AML-193 (cell line): ENCODE measurements at places on chromosomes 2 and 18.

- no peak for DNase-seq
These were observed 27.4 kb downstream of the RAPGEF4 start for GRCh38 chr2:172763079-172763478.

GRCh38 chr2:229640636-229641035 lies 73.7 kb downstream of the DNER start:
- DNase-seq = no peak

DNA sequence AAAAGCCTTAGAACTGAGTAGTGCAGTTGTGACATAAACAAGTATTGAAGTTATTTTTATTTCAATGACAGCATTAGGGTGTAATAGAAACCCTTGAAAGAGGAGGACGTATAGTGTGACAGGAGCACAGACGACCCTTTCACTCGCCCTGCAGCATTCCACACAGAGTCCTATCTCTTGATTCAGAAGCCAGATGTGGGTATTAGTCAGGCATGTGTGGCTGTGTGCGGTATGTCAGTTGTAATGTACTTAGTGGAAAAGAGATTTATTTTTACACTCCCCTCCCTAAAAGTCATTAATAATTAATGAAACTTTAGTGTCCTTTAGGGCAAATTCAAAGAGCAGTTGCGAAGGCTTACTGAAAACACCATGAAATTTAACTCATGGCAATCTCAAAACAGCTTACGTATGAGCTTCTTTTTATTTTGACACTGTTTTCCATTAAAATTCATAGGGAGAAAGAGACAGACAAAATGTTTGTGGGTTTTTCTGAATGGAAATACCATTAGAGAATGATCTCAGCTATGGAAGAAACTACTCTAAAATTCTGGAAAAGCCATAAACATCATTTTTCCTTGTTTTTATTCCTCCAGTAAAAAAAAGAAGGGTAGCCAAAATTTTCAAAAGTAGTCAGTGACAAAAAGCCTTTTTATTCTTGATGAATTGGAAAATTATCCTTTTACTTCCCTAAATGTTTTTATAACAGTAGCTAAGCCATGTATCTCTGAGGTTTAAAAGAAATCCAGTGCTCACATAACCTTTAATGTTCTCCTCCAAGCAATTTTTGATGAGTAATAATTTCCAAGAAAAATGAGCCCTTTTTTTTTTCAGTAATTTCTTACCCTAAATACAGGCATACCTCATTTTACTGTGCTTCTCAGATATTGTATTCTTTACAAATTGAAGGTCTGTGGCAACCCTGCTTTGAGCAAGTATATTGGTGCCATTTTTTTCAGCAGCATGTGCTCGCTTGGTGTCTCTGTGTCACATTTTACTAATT lies 84.0 kb upstream of the DSEL start:
- no peak for DNase-seq

DNA sequence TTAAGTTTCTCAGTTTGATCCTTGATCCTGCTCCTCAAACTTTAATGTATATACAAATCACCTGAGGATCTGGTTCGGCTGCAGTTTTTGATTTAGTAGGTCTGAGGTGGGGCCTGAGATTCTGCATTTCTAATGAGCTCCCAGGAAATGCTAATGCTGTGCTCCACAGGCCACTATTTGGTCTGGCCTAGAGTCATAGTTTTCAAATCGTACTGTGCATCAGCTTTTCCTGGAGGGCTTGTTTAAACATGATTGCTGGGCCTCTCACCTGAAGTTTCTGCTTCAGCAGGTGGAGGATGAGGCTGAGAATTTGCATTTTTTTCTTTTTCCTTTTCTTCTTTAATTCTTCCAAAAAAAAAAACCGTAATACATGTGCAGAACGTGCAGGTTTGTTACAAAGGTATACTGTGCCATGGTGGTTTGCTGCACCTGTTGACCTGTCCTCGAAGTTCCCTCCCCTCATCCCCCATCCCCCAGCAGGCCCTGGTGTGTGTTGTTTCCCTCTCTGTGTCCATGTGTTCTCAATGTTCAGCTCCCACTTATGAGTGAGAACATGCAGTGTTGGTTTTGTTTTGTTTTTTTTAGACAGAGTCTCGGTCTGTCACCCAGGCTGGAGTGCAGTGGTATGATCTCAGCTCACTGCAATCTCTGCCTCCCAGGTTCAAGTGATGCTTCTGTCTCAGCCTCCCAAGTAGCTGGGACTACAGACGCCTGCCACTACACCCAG lies 42.2 kb upstream of the CD28 start:
- DNase-seq = no peak

GRCh38 chr18:59196161-59196725 lies 23.7 kb upstream of the GRP start:
- DNase-seq = no peak

GRCh38 chr2:142687509-142687908 lies 190.0 kb upstream of the KYNU start:
- DNase-seq = no peak

DNA sequence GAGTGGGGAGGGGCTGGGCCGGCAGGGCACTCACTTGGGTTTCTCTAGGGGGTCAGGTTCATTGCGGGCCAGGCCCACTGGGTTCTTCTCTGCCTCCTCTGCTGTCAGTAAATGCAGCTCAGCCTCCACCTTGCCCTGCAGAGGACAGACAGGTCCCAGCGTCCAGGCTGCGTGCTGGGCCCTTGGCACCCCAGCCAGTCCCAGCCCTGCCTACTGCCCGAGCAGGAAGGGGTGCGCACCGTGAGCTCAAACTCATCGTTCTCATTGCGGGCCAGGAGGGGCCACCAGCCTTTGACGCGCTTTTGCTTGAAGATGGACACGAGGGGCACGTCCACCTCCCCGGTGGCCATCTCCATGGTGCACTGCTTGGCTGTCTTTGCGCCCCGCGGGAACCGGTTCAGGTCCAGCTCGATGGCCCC lies 17.3 kb downstream of the OTOF start:
- no peak for DNase-seq

DNA sequence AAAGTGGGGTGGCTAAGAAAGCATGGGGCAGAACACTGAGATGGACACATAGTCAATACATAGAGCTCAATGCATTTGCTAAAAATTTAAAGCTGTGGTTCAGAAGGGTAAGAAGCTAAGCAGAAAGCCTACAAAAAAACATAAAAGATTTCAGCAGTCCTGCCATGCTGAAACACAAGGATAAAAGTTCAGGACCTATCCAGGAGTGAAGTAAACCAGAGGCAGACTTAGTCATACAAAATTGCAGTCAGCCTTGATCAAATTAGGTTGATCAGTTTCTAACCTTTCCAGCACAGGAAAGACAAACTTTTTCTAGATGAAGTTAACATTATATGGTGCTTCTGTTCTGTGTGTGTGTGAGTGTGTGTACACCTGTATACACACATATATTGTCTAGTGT lies 120.8 kb upstream of the RBMS1 start:
- no peak for DNase-seq

DNA sequence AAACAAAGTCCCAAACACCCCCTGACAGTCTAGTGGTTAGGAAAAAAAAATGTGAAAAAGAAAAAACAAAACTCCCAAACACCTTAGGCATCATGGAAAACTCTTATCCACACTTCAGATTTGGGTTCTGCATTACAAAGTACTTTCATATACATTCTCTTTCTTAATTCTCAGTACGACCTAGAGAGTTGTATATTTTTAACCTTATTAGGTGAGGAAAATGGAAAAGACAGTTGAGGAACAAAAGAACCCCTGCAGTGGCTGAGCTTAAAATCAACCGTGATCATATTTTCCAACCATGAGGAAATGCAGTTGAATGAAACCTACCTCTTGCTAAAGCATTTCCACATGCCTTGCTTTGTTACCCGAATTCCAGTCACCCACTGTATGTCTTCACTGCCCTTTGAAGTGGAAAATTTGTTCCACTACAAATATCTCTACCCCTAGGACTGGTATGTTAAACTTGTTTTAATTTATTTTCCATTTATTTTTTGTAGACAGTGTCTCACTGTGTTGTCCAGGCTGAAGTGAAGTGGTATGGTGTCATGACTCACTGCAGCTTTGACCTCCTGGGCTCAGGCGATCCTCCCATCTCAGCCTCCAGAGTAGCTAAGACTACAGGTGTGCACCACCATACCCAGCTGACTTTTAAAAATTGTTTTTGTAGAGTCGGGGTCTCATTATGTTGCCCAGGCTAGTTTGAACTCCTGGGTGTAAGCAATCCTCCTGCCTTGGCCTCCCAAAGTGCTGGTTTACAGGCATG lies 56.9 kb upstream of the LPIN2 start:
- DNase-seq = no peak

DNA sequence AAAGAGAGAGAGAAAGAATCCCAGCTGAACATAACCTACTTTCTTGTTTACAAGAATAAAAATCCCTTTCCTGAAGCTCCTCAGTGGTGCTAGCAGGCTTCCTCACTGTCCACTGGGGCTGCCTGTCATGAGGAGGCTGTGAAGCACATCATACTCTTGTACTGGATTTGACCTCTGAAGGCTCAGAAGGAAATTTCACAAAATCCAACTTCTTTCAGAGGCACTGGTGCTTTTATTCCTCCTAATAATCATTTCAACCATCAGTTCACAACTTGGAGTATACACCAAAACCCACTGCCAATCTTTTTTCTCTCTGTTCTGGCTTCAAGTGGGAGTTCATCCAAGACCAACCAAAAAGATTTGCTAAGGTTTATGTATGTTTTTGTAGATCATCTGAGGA lies 48.5 kb downstream of the TMX3 start:
- no peak for DNase-seq

DNA sequence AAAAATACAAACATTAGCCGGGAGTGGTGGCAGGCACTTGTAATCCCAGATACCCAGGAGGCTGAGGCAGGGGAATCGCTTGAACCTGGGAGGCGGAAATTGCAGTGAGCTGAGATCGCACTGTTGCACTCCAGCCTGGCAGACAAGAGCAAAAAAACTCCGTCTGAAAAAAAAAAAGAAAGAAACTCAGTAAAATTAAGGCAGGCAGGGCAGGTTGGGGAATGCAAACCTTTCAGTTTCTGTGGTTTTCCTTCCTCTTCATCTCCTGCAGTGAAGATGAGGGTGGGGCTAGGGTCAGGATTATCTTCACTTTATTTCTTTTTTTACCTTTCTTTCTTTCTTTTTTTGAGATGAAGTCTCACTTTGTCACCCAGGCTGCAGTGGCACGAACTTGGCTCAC lies 43.2 kb upstream of the PSME4 start:
- no peak for DNase-seq

DNA sequence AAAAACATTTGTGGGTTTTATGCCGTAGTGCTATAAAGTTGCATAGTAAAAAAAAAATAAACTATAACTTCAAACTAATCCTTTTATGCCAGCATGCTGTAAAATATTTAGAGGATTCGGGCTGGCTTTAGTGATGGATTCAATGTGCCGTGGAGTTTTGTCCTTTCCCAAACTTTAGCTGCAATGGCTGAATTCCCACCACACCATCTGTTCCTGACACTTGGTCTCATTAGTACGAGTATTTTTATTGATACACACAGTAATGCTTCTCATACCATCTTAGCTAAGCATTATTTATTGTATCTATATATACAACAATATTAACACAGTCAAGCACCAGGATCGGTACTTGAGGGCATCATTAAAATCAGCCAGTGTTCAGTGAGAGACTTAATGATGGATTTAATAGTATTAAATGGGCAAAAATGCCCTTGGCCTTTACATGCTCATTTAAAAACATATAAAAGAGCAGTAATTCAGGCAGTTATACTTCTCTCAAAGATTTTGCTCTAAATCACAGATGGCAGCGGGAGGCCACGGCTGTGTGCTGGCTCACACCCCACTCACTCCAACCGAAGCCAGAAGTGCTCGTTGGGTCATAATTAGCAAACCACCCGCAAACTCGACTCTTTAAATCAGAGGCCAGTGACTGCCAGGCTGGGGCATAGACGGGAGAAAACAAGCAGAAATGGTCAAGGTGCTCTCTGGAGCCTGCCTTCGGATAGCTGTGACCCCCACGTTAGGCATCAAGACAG lies 297.0 kb upstream of the REV1 start:
- DNase-seq = no peak

DNA sequence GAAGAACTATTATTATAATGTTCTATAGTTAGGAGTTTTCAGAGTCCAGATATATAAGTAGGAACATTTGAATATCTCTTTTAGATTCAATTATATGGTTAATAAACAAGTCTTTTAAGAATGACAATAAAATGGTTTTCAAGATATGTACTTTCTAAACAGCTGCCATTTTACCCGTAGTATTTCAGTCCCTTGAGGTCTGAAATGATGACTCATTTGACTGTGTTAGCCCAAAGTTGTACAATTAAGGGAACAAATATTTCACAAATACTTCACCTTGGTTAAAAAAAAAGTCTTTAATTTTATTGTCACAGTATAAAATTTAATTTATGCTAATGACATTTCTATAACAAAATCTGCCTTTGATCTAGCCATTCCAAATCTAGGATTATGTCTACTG lies 91.6 kb upstream of the TANK start:
- no peak for DNase-seq

GRCh38 chr2:30985493-30986230 lies 152.6 kb downstream of the GALNT14 start:
- no peak for DNase-seq
